ENCODE measurements at places on chromosomes 7 and 10. TPM values are rescaled to one million over a fixed set of nuclear protein-coding genes. Genes with fewer than 3 reads are reported as not detected.

TMEM229A gene
- 0.14 TPM for total RNA-seq

GLI3 gene
- total RNA-seq, result 56.3 TPM

LEP gene
- total RNA-seq, result 0.09 TPM

ERVW-1 gene
- not detected for total RNA-seq

MYOF gene
- total RNA-seq, result 55.0 TPM

CHN2 gene
- total RNA-seq, result 18.7 TPM

TRIM74 gene
- 0.90 TPM for total RNA-seq

SP8 gene
- total RNA-seq, result not detected

TMUB1 gene
- 54.2 TPM for total RNA-seq

PLXNA4 gene
- total RNA-seq, result 0.78 TPM

GJC3 gene
- total RNA-seq, result not detected

DNA sequence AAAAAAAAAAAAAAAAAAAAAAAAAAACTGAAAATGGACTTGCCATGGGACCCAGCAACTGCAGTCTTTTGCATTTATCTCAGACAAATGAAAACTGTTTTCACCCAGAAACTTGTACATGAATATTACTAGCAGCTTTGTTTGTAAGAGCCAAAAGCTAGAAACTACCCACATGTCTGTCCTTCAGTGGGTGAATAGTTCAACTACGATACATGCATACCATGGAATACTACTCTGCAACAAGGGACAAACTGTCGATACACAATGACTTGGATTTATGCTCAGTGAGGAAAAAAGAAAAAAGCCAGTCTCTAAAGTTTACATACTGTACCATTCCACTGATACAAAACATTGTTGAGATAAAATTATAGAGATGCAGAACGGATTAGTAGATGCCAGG lies 195.6 kb downstream of the KIAA1217 start:
- no peak for DNase-seq

DNA sequence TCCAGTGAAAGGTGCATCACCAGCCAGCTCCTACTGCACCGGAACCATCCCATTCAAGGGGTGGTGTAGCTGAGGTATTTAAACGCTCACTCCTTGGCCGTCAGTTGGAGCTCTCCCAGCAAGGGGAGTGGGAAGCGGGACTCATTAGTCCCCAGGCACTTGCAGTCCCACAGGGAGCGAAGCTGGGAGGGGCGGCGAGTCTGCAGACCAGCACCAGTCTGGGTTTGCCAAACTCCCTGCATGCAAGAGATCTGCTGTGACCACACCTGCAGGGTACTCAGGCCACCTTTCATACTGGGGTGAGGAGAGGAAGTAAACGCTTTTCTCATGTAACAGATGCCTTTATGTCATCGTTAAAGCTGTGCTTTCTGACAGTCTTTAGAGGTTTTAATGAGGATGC lies 187.9 kb downstream of the PTPRN2 start:
- DNase-seq, result no peak

GRCh38 chr10:90171014-90171722 lies 469.8 kb downstream of the KIF20B start:
- no peak for DNase-seq

DNA sequence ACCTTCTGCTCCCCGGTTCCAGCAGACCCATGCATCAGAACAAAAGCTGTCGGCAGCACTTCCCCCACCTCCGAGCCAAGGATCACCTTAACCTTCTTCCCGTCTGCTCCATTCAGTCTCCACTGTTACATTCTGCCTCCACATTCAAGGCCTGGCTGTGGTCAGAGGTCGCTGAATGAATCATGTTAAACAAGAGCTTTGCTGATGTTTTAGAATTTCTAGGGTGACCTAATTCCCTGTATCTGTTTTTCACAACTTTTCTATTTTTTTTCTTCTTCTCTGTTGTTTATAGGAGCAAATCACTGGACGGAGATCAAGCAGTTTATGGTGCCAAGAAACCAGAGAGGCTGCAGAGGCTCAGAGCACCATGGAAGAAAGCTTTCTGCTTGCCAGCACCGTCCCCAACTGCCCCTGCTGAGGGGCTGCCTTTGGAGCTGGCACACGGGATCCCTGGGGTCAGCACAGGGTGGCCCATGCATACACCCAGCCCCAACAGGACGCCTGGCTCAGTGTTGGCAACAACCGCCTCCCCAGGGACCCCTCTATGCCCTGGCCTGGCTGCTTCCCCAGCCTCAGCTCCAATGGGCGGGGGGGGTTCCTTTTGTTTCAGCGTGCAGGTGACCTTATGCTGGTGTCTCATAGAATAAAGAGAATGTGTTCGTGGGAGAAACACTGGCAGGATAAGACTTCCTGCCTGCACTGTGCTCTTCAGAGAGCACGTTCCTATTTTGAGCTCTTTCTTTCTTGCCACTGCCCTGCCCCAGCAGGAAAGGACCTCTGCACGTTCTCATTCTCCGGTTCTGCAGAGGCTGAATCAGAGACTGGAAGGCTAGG lies 182.7 kb upstream of the LYZL2 start:
- no peak for DNase-seq

GRCh38 chr7:123847868-123848267 lies 2.9 kb downstream of the HYAL4 start:
- DNase-seq, result no peak

DNA sequence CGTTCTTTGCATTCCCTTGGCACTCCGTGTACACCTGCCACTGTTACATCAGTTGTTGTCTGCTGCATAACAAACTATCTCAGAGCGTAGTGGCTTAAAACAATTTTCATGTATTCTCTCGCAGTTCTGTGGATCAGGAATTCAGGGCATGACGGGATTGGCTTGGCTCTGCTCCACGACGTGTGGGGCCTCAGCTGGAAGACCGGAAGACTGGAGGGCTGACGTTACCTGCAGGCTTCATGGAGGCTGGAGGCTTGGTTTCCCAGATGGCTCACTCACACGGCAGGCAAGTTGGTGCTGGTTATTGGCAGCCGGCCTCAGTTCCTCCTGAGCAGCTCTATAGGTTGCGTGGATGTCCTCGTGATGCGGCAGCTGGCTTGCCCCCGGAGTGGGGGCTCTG lies 25.5 kb downstream of the NYAP1 start:
- DNase-seq, result no peak

DNA sequence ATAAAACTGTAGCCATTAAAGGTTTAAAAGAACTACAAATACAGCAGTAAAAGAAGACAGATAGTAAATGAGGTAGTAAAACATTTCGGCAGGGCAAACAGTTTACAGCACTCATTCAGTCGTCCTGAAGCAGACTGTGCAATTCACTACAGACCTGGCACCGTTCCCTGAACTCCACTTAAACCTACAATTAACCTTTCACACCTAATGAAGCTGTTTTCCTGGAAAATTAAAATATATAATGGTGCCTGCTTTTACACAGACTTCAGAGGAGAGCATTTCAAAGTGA lies 335.3 kb downstream of the GFRA1 start:
- peak; percentile 16 for DNase-seq

- DNase-seq, result peak; percentile 75
Observed at GRCh38 chr10:32957341-32958084, 517 bp downstream of the ITGB1 start.

- DNase-seq, result no peak
Observed at GRCh38 chr7:25116621-25117020, 8.4 kb downstream of the CYCS start.

DNA sequence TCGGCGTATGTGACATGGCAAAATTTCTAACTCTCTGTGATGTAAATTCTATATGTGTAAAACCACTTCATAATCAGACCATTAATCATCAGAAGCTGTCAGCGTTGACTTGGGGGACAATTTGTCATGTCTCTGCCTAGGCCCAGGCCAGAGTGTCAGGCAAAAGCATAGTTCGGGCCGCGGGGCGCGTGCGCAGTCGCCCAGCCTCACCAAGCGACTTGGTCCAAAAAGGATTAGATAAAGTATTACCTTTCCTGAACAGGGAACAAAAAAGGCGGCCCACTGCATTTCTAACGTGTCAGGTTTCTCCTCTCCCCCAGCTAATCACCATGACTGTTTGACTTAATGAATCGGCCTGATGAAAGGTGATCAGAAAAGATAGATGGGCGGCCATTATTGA lies 114.2 kb downstream of the EBF3 start:
- no peak for DNase-seq

- no peak for DNase-seq
Observed at GRCh38 chr10:121577568-121577967, 20.7 kb downstream of the FGFR2 start.

GRCh38 chr10:96222441-96222840 lies 48.9 kb downstream of the BLNK start:
- no peak for DNase-seq

DNA sequence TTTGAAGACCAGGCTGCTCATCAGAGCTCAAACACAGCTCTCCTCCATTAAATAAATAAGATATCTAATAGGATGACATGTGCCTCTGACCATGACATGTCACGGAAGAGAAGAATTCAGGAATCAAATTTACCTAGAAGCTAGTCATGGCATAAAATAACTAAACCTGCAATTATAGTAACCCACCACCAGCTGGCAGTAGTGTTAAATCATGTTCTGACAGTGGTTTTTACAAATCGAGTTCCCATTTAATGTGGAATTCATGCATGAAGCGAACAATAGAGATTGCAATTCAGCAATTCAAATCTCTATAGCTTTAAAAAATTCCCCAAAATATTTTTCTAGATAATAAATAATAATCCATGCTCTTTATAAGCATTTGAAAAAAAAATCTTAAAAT lies 74.6 kb upstream of the IKZF1 start:
- no peak for DNase-seq

GRCh38 chr10:67801118-67801517 lies 36.9 kb downstream of the DNAJC12 start:
- no peak for DNase-seq

DNA sequence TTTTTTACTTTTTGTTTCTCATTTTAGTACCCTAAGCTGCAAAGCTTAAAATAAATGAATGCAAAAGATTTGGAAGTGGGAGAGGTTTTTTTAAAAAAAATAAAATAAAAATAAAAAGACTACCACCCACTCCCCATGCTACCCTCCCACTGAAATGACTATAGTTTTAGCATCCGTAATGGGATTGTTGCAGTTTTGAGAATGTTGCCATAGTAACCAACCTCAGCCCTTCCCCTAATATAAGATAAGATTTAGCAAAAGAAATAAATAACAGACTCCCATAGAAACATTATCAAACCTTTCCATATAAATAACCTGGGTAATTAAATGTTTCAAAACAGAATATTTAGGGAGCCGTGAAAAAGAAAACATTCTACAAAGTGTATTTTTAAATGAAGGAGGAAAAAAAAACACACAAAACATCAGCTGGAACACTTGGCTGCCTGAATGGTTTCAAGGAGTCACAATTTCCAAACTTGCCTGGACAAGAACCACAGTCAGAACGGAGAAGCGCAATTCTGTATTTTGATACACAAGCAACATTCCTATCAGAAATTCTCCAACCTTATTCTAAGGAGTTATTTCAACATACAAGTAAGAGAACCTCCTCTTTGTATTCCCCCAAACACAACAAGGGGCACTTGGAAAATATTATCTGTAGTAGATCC lies 57.4 kb downstream of the DGKI start:
- no peak for DNase-seq

DNA sequence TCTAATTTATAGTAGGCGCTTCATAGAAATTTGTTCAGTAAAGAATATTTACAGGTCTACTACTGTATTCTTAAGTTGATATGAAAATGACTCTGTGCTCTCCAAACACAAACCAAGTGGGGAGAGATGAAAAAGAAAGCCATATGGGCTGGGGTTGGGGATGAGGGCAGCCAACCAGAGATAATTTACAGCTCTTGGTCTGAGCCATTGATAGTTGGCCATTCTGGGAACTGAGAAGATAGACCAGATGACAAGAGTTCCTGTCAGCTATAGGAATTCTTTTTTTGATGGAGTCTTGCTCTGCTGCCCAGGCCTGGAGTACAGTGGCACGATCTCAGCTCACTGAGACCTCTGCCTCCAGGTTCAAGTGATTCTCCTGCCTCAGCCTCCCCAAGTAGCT lies 57.4 kb downstream of the LAMB4 start:
- no peak for DNase-seq

GRCh38 chr7:38229386-38229785 lies 44.0 kb downstream of the TARP start:
- DNase-seq, result no peak

DNA sequence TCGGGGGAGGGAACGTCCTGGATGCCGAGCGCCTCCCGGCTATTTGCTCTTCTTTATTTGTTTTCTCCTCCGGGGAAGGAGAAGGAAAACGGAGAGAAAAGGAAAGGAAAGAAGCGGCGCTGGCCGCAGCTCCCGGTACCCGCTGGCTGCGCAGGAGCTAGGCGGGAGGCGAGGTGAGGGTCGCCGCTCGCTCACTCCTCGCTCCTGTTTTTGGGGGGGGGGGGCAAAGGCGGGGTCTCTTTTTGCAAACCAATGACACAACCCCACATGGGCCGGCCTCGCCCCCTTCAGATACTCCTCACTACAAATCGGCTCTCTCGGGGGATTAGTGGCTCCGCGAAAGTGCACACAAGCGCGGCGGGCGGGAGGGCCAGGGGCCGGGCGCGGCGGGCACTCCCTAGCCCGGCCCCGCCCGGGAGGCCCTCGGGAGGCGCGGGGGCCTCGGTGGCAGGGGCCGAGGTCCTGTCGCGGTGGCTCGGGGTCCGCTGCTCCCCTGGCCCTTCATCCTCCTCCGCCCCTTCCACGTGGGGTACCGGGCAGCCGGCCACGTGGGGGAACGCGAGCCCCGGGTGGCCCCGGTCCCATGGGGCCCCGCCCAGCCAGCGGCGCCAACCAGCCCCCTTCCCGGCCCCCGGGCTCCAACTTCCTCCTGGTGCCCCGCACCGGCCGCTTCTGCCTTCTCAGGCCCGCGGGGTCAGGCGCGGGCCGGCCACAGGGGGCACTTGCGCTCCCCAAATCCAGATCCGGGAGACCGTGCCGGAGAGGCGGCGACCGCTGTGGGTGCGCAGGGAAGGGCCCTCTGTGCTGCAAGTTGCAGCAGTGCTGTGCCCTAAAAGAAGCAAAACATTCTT lies 718 bp upstream of the CTBP2 start:
- peak; percentile 71 for DNase-seq

GRCh38 chr7:41103331-41103730 lies 599.6 kb downstream of the INHBA start:
- no peak for DNase-seq

GRCh38 chr7:46133751-46134150 lies 212.7 kb upstream of the IGFBP3 start:
- DNase-seq, result no peak

DNA sequence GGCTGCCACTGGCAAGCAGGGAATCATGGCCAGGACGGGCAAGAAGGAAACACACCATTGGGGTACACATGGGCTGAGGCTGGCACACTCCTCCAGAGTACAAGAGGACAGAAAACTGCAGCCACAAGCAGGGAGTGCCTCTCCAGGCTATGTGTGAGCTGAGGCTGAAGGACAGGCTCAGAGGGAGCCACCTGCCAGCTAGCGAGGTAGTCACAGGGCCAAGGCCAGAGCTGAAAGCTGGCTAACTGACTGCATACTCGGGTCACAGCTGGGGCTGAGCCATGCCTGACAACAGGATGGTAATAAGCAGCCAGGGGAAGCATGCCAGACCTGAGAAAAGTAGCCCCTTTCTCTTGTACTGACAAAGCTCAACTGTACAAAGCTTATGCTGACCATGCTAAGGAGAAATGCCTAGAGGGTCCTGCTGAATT lies 52.0 kb downstream of the KIF5B start:
- DNase-seq, result no peak

- DNase-seq, result no peak
Observed at GRCh38 chr10:64344211-64344610, 823.0 kb downstream of the REEP3 start.

- no peak for DNase-seq
Observed at GRCh38 chr7:99140813-99141212, 3.1 kb downstream of the SMURF1 start.

GRCh38 chr7:15495170-15495569 lies 66.6 kb downstream of the AGMO start:
- DNase-seq, result no peak

- no peak for DNase-seq
Observed at GRCh38 chr10:133457100-133457841, 3.5 kb downstream of the SCART1 start.

- DNase-seq, result peak; percentile 55
Observed at GRCh38 chr7:129098409-129099084, 43.6 kb upstream of the TNPO3 start.
